ENCODE measurements at places on chromosomes 11 and 22.

DNA sequence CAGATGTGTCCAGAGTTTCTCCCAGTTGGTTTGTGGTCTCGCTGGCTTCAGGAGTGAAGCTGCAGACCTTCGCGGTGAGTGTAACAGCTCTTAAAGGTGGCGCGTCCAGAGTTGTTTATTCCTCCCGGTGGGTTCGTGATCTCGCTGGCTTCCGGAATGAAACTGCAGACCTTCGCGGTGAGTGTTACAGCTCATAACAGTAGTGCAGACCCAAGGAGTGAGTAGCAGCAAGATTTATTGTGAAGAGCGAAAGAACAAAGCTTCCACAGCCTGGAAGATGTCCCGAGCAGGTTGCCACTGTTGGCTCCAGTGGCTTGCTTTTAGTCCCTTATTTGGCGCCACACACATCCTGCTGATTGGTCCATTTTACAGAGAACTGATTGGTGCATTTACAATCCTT is 1.8 kb upstream of the PGA3 start:
- no peak for DNase-seq

GRCh38 chr22:20422271-20423007 is 15.2 kb downstream of the SCARF2 start:
- DNase-seq = peak; percentile 11

- no peak for DNase-seq
Observed at GRCh38 chr11:134243913-134244312, 9.2 kb downstream of the THYN1 start.

DNA sequence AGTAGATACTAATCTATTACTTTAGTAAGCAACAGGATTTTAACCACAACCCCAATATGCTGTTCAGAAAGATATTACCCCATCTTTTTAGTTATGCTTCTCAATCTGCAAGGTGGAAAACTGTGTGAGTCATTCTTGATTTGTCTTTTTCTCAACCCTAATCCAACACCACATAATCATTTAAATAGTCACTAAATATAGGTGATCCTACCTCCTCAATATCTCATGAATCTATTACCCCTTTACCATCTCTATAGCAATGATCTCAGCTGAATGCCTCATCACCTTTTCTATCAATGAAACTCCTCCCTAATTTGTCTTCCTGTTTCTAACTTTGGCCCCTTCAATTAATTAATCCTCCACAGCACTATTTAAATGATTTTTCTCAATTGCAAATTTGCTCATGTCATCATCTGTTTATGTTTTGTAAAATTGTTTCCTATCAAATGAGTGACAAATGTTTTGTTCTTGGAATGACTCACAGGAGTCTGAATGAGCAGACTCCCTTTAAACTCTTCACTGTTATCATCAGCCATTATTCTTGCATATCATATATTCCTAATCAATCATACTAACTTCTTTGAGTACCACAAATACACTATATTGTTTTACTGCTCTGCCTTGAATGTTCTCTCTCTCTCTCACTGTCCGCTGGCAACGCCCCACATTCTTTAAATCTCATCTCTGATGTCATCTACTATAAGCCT is 26.1 kb downstream of the SNX19 start:
- no peak for DNase-seq

- no peak for DNase-seq
Observed at GRCh38 chr11:120471131-120471530, 40.4 kb upstream of the GRIK4 start.

GRCh38 chr22:50060441-50061140 is 2.5 kb upstream of the TTLL8 start:
- no peak for DNase-seq

DNA sequence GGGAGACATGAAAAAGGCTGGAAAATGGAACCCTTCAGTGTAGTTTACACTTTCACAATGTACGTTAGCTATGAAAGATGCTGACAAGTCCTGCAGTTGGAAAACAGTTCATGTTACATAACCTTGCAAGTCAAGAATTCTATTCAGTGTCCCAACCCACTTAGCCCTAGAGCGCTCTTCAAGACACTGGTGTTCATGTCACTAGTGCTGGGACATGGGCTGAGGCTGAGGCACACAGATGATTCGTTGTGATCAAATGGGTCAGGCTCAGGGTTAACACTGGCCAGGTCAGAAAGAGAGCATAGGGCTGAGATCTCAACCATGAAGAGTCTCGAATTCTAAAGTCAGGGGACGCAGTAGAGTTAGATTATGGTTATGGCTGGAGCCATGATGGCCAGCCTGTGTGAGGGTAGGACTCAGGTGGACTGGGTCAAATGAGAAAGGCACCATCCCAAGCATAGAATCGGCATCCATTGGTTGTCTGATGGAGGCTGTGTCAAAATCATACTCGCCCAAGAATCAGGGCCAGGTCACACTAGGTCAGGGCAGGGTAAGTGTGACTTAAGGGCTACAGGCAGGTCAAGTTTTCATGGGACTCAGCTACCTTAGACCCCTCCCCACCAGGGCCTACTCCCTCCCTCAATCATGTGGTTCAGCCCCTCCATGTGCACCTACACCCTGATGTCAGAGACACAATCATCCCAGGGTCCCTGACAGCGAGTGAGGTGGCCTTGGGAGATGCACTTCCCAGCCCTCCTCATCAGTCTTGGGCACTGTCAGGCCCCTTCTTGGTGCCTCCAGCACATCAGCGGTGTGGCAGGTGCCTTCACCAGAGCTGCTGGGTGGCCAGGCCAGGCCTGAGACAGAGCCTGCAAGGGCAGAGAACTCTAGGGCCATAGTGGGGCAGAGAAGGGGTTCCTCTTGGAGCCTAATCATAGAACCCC is 20.2 kb downstream of the IGLL5 start:
- DNase-seq = no peak
